CD4-positive, alpha-beta T cell treated with Interleukin-2 at 100 ng/mL for 4 hours (primary cell): ENCODE measurements at places on chromosomes 6 and 20.
A peak's percentile ranks its signal among the peaks of the same experiment; 100 is the strongest.

DNA sequence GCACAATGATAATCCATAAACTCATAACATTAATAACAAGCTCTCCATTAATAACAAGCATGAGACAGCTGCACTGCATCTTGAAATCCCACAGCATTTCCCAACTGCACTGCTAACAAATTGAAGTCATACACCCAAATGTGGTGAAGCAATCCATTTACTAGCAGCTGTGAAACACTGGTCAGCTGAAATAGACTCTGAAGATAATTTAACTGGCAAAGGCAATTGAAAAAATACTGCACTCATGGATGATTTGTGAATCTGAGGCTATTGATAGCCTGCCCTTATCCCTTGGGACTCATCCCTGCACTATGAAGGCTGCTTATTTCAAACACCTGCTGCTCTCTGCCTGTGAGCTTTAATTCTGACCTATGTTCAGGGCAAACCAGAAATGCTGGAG lies 49.1 kb upstream of the PLCB1 start:
- DNase-seq = no peak

- peak; percentile 62 for DNase-seq
Observed at GRCh38 chr6:43584892-43585570, 9.0 kb downstream of the POLH start.

DNA sequence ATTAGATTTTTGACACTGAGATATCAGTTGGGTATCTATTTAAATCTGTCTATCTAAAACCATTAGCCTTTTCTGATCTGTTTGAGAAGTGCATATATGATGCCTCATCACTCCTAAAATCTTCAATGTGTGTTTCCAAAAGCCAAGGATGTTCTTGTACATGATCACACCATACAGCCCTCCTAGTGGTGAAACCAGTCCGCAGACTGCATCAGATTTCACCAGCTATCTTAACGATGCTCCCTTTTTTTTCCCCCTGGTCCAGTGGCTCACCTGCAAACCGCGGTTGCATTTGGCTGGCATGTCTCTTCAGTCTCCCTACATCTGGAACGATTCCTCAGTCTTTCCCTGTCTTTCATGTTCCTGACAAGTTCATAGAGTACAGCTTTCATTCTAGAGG lies 4.0 kb downstream of the KIZ start:
- no peak for DNase-seq

- DNase-seq = no peak
Observed at GRCh38 chr20:16209951-16210361, 363.3 kb downstream of the KIF16B start.

DNA sequence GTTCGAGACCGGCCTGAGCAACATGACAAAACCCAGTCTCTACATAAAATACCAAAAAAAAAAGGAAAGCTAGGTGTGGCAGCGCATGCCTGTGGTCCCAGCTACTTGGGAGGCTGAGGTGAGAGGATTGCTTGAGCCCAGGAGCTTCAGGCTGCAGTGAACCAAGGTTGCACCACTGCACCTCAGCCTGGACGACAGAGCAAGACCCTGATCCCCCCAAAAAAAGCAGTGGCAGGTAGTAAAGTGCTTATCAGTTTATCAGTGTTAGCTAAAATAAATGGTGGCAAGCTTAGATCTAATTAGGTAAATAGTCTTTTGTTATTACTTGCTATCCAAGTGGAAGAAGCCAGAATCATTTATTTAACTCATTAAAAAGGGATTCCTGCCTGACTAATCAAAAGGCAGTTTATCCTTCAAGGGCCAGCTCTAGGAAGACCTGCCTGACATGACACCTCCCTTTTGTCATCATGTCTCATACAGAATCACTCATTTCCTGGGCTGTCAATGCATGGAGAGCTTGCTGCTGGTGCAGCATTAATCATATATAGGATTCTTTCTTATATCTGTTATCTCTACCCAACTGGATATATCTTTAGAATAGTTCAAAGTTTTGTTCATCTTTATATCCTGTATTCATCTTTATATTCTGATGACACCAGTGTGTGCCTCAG lies 9.6 kb downstream of the DSTN start:
- no peak for DNase-seq

DNA sequence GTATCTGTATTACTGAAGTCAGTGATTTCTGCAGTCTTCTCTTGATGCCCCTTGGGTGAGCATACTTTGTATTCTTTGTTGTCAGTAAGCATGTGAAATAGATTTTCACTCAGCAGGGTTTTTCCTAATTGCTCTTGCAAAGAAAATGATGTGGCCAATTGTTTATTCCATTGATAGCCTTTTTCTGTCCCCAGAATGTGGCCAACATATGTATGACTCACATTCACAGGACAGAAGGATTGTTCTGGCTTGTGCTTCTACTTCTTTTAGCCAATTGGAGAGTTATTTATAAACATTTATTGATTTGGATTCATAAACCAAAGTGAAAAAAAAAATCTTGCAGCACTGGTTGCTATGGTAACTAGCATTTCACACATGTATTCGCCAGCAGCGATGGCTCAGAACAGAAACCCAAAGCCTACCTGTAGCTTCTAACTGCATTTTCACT lies 54.4 kb upstream of the RBM24 start:
- no peak for DNase-seq
